ENCODE measurements at places on chromosomes 5 and 9.

DNA sequence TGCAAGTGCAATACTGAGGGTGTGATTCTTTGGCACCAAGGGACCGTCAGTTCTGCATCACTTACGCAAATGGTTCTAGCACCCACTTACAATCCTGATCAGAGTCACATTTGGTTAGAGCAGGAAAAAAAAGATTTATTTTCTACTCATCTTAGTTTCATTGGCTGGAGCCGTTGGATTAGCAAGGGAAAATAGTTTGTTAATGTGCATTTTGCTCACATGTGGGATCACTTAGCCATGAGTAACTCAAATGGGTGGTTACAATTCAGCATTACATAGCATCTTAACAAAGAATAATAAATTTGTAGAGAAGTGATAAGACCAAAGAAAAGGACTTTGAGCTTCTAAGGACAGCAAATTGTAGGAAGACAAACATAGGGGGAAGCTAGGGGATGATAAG, 216.9 kb downstream of the AUH start:
- DNase-seq: no peak

- no peak for DNase-seq
Observed at GRCh38 chr9:127085186-127085585, 37.2 kb downstream of the ANGPTL2 start.

DNA sequence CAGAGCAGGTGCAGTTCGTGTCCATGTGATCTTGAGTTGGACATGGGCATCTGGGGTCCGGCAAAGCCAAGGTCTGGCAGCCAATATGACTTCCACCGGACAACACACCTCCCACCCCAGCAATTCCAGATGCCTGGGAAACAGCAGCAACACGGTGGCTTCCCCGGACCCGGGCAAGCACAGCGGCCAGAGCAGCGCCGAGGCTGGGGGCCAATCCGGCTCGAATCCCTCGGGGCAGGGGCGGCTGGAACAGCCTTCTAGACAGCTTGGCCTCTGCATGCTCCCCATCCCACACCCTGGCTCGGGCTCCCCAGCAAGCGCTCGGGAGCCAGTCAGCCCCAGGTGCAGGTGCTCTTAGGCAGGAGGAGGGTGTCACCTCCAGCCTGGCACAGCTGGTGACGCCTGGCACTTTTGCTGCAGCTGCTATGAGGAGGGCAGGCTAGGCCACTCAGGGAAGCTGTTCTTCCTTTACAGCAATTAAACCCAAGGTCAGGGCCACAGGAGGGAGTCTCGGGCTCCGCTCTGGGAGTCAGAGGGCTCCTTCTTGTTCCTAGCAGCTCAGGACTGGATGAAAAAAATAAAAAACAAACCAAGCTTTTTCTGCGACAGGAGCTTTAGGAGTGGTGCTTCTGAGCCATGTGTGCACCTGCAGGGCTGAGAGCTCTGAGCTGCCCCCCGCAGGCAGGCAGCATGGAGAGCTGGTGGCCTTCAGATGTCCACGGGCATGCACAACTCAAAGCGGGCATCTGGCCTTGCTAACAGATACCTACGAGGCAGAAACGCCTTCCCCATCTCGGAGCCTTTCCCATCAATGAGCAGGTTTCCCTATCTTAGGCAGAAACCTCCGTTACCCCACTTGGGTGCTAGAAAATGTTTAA, 28.2 kb downstream of the DBH start:
- no peak for DNase-seq

GRCh38 chr9:89185980-89186379, 7.4 kb upstream of the SHC3 start:
- DNase-seq: no peak

- no peak for DNase-seq
Observed at GRCh38 chr5:160906090-160906489, 54.1 kb upstream of the ATP10B start.

GRCh38 chr5:76818844-76819831, at the start of gene F2RL1:
F2RL1 (plus strand) TSS chr5:76819030; CDS start chr5:76819183, 153 bp downstream.
- DNase-seq: peak; percentile 32

DNA sequence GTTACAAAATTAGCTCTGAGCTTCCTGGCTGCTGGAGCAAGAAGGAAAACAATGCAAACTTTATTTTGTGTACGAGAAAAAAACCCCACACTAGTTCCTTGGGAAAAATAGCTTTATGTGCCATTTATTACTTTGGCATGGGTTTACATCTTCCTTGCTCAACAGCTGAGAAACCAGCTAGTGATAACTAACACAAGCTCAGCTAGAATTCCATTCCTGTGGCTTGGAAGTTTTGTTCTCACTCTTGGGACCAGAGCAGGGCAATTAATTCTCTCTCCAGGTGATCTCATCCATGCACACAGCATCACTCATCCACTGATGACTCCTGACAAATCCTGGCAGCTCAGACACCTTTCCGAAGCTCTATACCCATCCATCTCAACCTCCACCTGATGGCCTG, 104.1 kb downstream of the CRB2 start:
- no peak for DNase-seq

- DNase-seq: no peak
Observed at GRCh38 chr5:59484618-59485017, 408.9 kb downstream of the PDE4D start.

DNA sequence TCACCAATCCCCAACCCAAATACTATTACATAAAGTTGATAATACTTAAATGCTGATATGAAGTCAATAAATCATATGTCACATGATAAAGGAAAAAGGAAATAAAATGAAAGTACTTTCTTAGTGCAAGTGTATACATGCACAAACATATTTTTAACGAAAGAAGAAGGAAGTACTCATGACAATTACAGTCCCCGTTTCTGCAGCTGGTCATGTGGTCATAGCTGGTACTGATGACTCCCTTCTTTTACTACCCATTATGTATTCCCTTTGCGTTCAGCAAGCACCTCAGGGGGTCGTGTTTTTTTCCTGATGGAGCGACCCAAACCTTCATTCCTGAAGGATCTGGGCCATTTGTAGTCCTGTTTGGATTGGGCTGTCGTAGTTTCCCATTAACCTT, 27.3 kb downstream of the CENPP start:
- DNase-seq: peak; percentile 76

GRCh38 chr9:101912698-101913097, 174.3 kb upstream of the GRIN3A start:
- no peak for DNase-seq

DNA sequence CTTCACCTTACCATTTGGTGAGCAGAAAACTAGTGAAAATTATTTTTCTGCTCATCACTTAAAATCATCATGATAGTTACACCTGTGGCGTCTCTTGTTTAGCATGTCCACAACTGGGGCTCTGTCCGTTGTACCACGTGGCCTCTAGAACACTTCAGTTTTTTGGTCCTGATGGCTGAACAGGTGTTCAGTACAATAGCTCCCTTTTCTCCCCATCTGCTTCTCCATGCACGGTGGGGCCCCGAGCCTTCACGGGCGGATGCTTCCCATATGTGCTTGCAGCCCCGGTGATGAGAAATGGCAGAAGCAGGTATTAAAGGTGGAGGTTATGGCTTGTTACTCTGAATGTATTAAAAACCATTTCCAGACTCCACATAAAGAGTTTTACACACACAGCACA, 304.1 kb downstream of the CWC27 start:
- no peak for DNase-seq

DNA sequence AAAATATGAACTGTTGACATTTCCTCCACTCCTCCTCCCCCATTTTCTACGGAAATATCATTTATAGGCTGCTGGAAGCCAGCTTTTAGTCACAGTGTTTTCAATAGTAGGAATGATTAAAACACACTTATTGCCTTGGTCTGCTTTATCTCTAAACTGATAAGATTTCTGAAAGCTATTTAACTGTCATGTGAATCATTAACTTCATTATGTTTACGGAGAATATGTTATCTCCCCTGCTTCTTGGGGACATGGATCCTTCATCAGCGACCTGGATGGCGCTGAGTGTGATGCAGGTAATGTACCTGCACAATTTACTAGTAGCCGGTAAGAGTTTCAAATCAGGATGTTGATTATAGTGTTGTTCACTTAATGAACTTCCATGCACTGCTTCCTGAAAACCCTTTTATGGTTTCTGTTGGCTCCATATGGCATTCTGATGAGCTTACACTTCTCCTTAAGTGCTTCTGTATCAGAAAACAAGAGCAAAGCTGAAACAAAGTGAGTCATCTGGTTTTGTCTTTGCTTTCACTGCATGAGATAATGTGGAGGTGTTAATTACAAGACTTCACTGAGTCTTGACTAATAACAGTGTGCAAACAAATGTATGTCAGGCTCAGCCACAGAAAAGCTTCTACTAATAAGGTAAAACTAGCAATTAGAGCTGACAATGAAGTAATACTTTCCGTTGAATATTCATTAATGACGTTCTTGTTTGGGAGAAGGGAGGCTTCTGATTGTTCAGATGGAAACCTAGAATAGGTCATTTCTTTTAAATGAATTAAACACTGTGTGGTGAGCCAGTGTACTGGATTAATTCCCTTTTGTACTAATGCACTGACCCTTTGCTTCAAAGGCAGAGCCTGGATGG, 162.4 kb upstream of the ZNF608 start:
- DNase-seq: peak; percentile 92

DNA sequence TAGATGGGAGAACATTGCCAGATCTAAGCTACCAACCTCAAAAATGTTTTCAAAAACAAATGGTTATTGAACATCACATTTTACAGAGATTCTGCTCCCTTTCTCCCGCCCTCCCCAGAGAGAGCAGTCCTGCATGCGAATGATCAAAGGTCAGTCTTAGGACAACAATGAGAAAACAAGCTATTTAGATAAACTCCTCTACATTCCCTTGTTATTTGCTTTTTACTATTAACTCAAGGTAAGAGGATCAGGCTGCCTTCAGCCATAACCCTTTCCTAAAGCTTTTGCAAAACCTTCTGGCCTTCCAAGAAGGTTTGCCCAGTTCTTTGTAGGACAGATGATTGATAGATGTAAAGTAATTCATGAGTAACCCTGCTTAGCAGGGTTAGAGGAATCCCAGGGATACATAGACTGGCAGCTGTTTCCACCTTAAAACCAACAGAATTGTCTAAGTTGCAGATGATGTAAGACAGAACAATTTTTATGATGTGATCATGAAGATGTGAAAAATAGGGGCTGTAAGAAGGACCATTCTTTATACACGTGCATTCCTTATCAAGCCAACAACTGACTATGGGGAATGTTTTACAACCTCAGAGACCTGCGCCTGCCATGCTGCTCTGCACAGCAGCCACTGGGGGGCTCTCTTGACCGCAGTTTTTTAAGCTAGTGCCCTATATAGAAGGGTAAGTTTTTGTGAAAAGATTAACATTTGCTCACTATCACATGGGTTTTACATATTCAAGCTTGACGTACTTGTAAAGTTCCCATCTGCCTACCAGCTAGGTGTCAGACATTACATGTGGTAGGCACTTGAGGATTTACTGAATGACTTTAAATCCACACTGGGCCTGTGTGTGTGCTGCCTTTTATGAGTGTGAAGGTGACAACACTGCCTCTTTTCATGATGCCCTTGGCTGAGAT, 2.3 kb upstream of the ZNF782 start:
- DNase-seq: peak; percentile 70

DNA sequence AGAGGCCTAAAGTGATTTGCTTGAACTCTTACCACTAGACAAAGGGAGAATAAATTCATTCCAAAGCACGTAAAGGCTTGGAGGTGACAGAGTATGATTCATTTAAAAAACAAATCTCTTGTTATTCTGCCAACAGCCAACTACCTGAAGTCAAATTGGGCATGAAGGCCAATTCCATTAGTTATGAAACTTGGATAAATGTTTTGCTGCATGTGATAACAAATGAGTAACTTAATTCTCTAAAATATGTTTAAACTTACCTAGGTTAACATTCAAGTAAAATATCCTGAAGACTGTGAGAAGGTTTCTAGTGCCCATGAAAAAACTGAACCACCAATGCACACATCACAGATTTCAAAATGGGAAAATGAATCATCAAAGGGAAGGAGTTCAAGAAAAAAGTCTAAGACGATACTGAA, 120.1 kb upstream of the TSLP start:
- DNase-seq: no peak

DNA sequence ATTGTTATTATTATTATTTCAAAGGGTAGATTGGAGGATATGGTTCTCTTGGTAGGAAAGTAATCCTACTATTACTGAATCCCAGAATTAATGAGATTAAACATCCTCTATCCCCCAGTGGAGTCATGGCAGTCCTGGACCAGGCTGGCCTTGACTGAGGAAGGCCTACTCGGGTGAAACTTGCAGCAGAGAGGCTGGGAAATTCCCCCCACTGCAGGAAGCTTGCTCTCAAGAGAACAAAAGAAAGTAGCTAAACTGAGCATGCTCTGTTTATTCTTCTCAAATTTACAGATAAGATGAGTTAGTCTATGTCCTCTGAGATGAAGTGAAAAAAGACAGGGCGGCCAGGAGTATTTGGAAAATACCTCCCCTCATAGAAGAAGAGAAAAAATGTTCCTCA, 233.9 kb upstream of the RPS23 start:
- DNase-seq: no peak

DNA sequence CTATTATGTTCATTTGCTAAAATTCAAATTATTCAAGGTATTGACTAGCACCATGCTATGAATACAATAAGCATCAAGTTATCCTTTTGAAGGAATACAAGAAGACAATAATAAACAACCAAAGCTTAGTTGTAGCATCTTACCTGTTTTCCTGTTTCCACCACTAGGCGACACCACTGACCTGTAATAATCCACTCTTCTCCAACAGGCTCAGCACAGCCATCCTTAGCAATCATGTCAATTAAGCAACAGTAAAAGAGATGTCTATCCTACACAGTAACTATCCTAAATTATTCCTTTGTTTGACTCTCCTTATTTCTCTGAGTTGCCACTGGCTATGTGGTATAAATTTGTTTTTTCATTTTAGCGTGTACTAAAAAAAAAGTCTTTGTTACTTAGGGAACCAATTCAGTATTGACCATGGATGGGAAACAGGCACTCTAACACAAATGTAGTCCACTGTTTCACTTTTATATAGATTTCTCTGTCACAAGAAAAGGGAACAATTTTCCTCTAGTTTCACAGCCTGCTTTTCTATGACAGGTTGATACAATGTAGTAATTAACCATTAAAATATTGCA, 46.2 kb downstream of the PCA3 start:
- DNase-seq: no peak

DNA sequence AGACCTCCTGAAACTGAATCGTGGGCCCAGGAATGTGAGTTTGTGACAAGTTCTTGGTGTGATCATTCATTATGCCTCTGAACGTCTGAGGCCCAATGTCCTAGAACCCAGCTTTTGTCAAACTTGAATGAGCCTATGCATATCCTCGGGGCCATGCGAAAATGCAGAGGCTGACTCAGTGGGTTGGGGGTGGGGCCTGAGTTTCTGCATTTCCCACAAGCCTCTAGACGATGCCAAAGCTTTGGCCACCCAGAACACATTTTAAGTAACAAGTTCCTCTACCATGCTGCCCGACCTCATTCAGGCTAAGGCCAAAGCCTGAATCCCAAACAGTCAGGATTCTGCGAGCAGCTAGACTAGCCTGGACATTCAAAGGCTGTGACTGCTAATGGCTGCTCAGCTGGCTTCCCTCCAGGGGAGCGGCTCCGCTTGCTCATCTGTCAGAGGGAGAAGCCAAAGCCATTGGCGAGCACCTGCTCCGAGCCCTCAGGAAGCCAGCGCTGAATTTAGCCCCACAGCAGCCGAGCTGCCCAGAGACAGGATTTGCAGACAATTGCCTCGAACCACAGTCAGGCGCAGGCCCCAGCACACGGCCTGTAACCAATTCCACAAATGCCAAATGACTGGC, 177.5 kb downstream of the ZDHHC21 start:
- no peak for DNase-seq

- DNase-seq: peak; percentile 86
Observed at GRCh38 chr5:100852988-100853449, 50.1 kb downstream of the ST8SIA4 start.

- DNase-seq: peak; percentile 95
Observed at GRCh38 chr5:160230686-160231527, 1.6 kb downstream of the FABP6 start.

GRCh38 chr5:157718519-157718918, 12.7 kb upstream of the THG1L start:
- peak; percentile 63 for DNase-seq
